Ascending aorta (tissue), 2 donors: ENCODE measurements at places on chromosomes 4 and X. TPM values are rescaled to one million over a fixed set of nuclear protein-coding genes. Genes with fewer than 3 reads are reported as not detected.

Gene ALAS2
- 6.9 TPM for total RNA-seq

Gene PHEX
- total RNA-seq: 0.96 TPM

Gene SLC6A14
- total RNA-seq: not detected

Gene ENOPH1
- total RNA-seq: 5.4 TPM

Gene CTAG2
- total RNA-seq: not detected

Gene RPA4
- 0.43 TPM for total RNA-seq

GRCh38 chrX:76064825-76065224, 108.0 kb upstream of the PBDC1 start:
- DNase-seq: no peak

GRCh38 chr4:22070256-22070655, 121.7 kb upstream of the KCNIP4 start:
- no peak for DNase-seq

- no peak for DNase-seq
Observed at GRCh38 chr4:167606551-167606950, 372.3 kb upstream of the SPOCK3 start.

DNA sequence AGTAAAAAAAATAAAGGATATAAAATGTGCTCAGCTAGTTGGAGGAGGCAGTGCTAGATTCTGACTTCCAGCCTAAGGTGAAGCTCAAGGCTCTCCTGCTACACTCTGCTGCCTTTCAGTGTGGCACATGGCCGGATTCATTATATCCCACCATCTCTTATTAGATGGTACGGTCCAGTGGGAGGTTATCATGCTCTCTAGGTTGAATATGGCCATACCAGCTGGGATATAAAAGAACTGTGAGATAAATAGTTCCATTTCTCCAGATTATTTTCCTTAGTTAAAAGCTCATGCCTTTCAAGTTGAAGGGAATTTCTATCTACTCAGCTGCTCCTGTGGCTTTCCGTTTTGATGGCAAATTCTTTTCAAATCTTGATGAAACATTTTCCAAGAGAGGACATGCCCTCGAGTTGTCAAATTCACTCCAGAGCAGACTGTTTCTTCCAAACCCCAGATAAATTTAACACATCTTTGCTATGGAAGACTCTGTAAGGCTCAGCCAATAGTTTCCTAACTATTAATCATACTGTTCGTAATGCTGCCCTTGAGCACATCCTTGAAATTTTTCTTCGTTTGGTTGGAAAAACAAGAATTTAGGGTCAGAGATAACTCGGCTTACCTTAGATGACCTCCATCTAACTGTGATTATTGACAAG, 2.2 kb upstream of the MGARP start:
- DNase-seq: no peak

DNA sequence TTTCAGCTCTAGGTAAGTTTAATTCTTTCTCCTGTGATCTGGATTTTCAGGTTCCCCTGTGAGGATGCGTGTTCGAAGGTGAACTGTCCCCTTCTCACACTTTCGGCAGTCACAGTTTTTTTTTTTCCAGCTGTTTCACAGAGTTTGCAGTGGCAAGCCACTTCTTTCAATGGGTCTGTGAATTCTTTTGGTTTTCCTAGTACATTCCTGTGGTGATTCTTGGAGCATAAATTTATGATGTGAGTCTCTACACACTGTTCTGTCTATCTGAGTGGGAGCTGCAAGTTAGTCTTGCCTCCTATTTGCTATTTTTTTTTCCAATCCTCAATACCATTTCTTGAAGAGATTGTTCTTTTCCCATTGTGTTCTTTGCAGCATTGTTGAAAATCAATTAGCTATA, 595.5 kb downstream of the RAPGEF2 start:
- no peak for DNase-seq

DNA sequence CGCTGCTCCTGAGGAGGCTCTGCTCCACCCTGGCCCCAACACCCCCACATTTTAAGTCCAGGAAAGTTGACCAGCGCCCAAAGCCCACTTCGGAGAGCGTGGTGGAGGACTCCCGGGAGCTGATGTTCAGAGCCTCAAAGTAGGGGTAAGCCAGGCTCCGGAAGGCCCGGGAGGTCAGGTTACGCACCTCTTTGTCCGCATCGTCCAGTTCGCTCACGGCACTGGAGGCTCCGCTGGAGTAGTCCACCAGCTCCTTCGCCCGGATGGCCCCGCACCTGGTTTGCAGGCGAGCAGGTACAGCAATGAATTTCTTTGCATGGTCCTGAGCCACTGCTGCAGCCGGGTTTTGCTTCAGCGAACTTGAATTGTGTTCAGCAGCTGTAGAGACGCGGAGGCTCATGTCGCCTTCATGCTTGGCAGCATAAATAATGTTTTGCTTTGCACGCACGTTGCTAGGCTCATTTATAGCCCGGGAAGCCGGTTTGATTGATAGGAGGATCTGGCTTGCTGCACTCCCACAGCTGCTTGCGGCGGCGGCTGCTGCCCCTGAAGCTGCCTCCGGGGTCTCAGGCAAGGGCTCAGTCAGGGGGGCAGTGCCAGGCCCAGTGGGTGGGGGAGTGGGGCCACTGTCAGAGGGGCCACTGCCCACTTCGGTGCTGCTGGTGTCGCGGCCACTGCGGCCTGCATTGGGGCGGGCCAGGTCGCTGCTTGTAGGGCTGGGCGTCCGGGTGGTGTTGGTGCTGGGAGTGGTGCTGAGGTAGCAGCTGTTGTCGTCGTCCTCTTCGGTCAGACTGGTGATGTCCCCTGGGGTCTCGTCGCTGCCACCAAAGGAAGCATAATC, 4.8 kb downstream of the C4orf54 start:
- no peak for DNase-seq

DNA sequence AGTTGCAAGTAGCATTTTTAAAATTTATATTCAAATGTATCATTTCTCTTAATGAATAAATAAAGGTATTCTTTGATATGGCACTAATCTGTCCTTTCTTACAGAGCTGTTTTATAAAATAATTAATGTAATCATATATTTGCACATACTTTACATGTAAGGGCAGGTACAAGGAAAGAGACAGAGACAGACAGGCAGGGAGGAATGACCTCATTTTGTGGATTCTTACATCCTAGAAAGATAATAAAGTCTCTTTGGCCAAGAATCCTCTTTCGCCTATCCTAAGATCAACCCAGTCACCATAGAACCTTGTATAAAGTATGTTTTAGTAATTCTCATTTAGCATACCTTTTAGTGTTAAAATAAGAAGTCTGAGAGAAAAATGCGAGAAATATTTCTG, 98.5 kb upstream of the CTSO start:
- no peak for DNase-seq

DNA sequence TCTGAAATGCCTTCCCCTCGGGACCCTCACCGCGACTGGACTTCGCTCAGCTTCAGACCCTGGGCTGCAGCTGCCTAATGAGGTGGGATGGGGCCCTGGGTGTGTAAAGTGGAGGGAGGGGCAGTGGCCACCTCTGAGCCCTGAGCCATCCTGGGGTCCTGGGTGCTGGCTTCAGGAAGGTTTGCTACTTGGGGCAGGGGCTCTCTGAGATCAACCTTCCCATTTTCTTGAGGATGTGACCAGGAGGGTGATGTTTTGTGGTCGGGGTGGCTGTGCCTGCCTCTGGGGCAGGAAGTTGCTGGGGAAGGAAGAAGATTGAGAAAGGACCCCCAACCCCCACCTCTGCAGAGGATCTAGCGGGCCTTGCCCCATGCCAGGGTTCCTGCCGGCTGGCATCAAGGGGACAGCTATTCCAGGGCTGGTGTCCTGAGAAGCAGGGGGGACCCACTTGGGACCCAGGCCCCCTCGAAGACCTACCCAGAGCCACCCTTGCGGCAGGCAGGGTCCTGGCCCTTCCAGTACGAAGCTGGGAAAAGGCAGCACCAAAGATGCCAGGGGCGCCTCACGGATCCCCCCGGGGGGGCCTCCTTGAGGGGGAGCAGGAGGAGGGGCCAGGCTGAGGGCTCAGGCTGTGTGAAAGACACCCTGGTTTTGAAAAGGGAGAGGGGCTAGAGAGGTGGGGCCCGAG, 6.5 kb downstream of the SH3BP2 start:
- peak; percentile 7 for DNase-seq

GRCh38 chr4:12747154-12747553, 737.0 kb downstream of the RAB28 start:
- DNase-seq: no peak

- no peak for DNase-seq
Observed at GRCh38 chrX:40329616-40330015, 231.9 kb upstream of the BCOR start.

GRCh38 chrX:127129510-127129909, 310.0 kb downstream of the PRR32 start:
- DNase-seq: no peak

DNA sequence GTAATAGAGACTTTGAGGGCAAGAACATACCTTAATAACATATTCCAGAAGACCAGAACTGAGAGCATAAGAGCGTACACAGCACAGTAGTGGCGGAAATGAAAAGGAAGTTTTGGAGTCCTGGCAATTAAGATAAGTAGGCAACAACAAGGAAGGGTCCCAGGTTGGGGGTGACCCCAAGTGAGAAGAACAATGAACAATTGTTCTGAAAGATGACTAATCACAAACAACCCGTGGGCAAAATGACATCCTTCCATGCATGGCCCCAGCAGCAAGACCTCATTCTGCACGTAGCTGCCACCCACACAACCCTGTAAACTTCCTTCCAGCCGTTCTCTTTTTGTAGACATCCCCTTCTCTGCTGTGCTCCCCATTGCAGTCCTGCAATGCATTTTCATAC, 384.4 kb upstream of the PABPC4L start:
- no peak for DNase-seq
